Stimulated activated naive CD8-positive, alpha-beta T cell treated with anti-CD3 and anti-CD28 coated beads, Interleukin-15, Interleukin-2, amounts not matched to agents 100 U/mL and 50 U/mL, for 24 hours (primary cell): ENCODE measurements at places on chromosomes 1 and 21.

GRCh38 chr1:28343405-28343804 is 14.6 kb downstream of the MED18 start:
- no peak for DNase-seq

GRCh38 chr1:230291731-230292620 is 134.2 kb downstream of the PGBD5 start:
- peak; percentile 6 for DNase-seq

DNA sequence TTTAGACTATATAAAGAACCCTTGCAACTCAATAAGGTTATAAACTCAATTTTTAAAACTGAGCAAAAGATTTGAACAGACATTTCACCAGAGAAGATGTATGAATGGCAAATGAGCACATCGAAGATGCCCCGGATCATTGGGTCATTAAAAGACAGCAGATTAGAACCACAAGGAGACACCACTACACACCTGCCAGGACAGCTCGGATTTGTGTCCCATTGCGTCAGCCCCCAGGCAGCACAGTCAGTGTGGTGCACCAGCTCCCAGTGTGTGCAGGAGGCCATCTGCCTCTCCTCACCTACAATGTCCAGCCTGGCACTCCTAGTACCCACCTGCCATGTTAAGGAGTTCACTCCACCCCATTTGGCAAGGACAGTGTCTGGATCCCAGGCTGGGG is 61.1 kb upstream of the LRP8 start:
- no peak for DNase-seq

GRCh38 chr1:186375152-186375928 is at the start of the genes ODR4 and TPR:
ODR4 (plus strand) TSS chr1:186375838; CDS start chr1:186379786, 3,948 bp downstream.
TPR (minus strand) TSS chr1:186375253; CDS start chr1:186375028, 225 bp downstream.
- peak; percentile 94 for DNase-seq

GRCh38 chr1:212073490-212073889 is 37.9 kb downstream of the DTL start:
- DNase-seq: no peak

- no peak for DNase-seq
These were observed 29.7 kb upstream of the DUSP23 start for GRCh38 chr1:159751031-159751430.

DNA sequence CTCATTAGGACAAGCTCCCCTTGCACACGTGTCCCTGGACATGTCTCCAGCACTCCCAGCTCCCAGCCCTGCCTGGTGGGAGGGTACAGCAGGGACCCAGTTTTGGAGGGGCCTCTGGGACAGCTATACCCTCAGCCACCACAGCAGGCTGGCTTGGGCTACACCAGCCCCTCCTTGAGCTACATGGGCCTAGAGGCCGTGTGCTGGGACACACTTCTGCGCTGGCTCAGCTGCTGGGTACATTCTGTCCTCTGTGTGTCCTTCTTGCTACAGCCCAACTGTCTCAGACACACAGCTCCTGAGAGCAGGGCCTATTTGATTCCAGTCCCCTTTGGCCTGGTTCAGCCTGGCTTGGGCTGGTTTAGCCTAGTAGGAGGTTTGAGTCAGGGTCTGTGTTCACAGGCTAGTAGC is 26.7 kb downstream of the DMAP1 start:
- DNase-seq: no peak
